ENCODE measurements at places on chromosomes 2 and 18. TPM values are rescaled to one million over a fixed set of nuclear protein-coding genes. Genes with fewer than 3 reads are reported as not detected.

The MROH2A gene
- total RNA-seq, result not detected

DNA sequence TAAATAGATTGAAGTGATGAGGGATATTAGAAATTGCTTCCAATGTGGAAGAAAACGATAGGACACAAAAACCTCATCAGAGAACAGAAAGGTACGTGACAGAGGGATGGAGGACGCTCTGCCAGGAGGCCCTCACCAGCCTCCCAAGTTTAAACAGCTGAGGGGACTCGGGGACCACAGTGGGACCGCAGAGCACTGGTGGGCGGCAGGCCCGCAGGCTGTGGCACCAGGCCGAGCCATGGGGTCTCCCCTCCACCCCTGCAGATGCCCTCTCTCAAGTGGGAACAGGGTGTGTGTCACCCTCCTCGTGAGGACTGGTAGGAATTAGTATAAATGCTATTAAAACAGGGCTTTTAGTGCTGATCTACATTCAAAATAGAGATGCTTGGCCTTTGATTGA lies 10.8 kb downstream of the NDUFA10 start:
- no peak for ATAC-seq

- ATAC-seq, result no peak
These were observed 235.5 kb downstream of the THSD7B start for GRCh38 chr2:137000811-137001210.

The RPRM gene
- 139 TPM for total RNA-seq

DNA sequence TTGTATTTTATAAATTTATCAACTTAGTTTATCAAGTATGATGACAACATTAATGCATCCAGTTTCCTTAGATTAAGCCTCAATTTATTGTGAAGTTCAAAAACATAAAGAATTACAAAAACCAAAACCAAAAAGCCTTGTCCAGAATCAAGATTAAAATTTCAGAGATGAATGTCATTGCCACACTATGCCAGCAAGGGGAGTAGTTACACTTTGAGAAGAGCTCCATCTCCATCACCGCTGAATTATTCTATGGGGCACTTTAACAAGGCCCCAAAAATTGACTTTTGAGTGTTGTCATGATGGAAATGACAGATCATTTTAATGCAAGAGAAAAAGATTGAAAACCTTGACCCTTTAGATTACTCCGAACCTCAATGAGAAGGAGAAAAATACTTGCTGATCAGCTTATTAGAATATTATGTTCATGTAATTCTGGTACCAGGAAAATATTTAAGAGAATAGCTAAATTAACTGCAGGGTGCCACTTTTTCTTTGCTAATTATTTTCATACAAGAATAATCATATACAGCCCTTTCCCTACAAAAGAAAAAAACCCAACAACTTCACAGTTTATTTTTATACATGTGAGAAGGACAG lies 152.5 kb upstream of the AQP4 start:
- ATAC-seq, result no peak

DNA sequence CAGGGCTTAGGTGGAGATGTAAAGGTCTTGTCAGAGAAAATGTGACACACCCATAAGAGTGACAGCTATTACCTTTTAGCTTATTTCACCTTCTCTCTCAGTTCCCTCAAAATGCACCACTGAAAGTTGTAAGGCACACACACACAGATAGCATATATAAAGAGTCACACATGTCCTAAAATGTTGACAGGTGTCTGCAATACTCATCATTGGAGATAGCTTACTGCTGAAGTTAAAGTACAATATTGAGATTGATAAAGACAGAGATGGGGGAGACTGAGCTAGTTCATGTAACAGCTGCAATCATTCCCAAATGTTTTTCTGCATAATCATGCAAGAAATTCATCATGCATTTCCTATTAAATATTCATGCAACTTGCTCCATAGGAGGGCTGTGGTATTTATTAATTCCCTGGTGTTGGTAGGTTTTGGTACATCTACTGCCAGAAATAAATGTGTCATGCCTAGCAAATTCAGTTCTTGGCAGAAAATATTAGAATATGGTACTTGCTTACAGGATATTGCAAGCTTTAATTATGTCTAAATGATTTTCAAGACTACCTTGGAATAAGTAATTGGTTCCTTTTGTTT lies 118.8 kb upstream of the RBMS1 start:
- no peak for ATAC-seq
